Smooth muscle cell of bladder (primary cell): ENCODE measurements at places on chromosomes 1 and 21. TPM values are rescaled to one million over a fixed set of nuclear protein-coding genes. Genes with fewer than 3 reads are reported as not detected.

TPRG1L gene
- 22.4 and 24.9 TPM in 2 replicates for total RNA-seq

LCE1B gene
- total RNA-seq, result not detected in 2 replicates

TGFB2 gene
- total RNA-seq, result 9.0 and 15.6 TPM in 2 replicates

BTBD8 gene
- total RNA-seq, result 5.4 and 6.8 TPM in 2 replicates

KIF2C gene
- 2.9 and 3.4 TPM in 2 replicates for total RNA-seq

ANKRD65 gene
- 0.28 and 0.46 TPM in 2 replicates for total RNA-seq

PLEKHA6 gene
- total RNA-seq, result 1.5 and 1.8 TPM in 2 replicates

TARDBP gene
- total RNA-seq, result 52.6 and 59.4 TPM in 2 replicates

LRRC38 gene
- 0.09 and 0.28 TPM in 2 replicates for total RNA-seq

LYPD8 gene
- 0.14 TPM in 1 of 2 replicates, not detected in the other for total RNA-seq

DCST1 gene
- not detected in 2 replicates for total RNA-seq

OLFML2B gene
- total RNA-seq, result 3.4 and 9.1 TPM in 2 replicates

SYT14 gene
- total RNA-seq, result 0.65 and 1.8 TPM in 2 replicates

RABIF gene
- 3.3 and 4.7 TPM in 2 replicates for total RNA-seq

IPO9 gene
- 12.8 and 15.4 TPM in 2 replicates for total RNA-seq
